ENCODE measurements at places on chromosomes 5 and 9. TPM values are rescaled to one million over a fixed set of nuclear protein-coding genes. Genes with fewer than 3 reads are reported as not detected.

- no peak for DNase-seq
Observed at GRCh38 chr9:31500422-31500821, 884.0 kb upstream of the ACO1 start.

DNA sequence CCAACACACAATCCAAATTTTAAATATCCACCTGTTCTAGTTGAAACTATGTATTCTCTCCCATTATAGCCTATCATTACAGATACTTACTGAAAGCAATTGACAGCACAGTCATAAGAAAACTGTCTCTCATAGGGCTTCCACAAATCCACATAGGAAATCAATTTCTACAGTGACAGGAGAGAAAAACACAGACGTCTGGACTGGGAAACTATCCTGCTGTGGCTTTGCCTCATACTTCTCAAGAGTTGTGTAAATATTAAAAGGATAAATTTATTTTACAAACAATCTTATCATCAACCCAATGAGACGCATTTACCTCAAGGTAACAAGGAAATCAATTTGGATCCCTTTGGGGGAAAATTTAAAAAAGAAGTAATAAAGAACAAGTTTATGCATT is 517.5 kb downstream of the EFNA5 start:
- no peak for DNase-seq

- DNase-seq: no peak
Observed at GRCh38 chr5:37662789-37663485, 176.9 kb downstream of the GDNF start.

- no peak for DNase-seq
Observed at GRCh38 chr9:119810645-119811429, 441.6 kb upstream of the BRINP1 start.

- peak; percentile 54 for DNase-seq
Observed at GRCh38 chr5:68418201-68418600, 202.6 kb downstream of the PIK3R1 start.

DNA sequence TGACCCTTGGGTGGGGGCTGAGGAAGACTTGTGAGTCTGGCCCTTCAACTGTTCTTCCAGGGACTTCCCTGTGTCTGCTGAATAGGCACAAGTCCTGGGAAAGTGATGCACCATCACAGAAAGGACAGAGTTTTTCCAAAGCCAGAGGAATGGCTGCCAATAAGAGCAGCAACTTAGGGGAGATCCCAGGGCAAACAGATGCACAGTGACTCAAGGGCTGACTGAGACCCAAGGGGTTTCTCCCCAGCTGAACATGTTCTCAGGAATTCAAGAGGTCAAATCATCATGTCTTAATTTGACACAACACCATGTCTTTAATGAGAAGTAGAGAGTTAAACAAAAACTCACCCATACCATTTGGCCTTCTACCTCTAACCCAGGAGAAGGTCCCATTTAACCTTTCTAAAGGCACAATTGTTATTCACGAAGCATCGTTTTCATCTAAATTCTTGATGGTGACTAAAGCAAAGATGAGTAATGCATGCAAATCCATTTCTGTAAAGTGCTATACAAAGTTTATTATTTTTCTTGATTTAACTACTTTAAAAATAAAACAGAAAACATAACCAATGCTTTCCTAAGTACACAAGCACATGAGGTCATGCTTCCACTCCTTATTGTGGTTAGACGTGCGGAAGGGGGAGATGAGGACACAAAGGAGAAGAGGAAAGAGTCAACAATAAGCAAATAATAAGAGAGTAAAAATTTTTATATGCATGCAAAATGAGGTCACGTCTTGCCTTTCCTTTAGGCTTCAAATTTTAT is 324.1 kb downstream of the PLK2 start:
- no peak for DNase-seq

DNA sequence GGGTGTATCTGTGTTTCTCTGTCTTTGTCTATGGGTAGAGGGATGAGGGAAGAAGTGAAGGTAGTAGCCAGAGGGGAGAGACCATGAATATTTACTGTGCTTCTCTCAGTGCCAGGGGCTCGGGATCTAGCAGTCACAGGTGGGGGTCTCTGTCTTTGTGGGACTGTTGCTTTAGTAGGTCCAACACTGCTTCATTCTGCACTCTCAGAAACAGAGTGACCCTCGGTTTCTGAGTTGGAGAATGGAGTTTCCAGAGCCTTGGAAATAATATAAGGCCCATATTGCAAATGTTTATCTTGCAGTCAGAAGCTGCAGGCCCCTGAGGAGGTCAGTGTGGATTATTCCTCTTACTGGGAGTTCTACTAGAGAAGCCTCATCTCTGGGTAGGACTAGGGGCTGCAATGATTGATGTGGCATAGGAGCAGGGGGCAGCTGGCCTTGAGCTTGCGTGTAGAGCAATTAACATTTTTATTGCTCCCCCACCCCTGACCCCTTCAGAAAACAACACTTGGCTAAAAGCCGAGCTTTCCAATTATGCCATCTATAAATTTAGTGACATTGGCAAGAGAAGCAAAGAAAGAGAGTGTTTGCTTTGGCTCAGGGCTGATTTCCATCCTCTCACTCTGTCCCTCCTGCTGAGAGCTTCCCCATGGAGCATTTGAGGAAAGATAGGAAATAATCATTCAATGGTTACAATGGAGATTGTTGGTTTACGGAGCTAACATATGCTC is 55.0 kb upstream of the TRPC7 start:
- DNase-seq: no peak

Gene MAMDC2
- total RNA-seq: 59.4 TPM

Gene C9
- not detected for total RNA-seq

Gene IER5L
- 74.3 TPM for total RNA-seq

DNA sequence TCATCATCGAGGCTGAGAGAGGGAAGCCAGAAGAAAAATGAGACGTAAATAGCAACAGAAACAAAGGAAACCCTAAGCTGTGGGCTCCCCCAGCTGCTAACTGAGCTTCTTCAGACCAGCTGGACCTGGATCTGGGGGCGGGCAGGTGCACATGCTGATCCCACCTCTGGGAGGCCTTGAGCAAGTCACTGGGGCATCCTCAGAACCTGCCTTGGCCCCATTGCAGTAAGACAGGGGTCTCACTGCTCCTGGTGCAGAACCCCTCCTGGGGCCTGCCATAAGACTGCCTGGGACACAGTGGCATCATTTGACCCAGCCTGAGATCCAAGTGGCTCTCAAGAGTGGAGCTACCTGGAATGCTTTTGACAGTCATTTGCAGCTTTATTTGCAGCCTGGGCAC is 77.4 kb downstream of the PHF2 start:
- DNase-seq: no peak

Gene SHISAL2B
- total RNA-seq: not detected

GRCh38 chr9:115071176-115071575 is 46.8 kb downstream of the TNC start:
- no peak for DNase-seq

DNA sequence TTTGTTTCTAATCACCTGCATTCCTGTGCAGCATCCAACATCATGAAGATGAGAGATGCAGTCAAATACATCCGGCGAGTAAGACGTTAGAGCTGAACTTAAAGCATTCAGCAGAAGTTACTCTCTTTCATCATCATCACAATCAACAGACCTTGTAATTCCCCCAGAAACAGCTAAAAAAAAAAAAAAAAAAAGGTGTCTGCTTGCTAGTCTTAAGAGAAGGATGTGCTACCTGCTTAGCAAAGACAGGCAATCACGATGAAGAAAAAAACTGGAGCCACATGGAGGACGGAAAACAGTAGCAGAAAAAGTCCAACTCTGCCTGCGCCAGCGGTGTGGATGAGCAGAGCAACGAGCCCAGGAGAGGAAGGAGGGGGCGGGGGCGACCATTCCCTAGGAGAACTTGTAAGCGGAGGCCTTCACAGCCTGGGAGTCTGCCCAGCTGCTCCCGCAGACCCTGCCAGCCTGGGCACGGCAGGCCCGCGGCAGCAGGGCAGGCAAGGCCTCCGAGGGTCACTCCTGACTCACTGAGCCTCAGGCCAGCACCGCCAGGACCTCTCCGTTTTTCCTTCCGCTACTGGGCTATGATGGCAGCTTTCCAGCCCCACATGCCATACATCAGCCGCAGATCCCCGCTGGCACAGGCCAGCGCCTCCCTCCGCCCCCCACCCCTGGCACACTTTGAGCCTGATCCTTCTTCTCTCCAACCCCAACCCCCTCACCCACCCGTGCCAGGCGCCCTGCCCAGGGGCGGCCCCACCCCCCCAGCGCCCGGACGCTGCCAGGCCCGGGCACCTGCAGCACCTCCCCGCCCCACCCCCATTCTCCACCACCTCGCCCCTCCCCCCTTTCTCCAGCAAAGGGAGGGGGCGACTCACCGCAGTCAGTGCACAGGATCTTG is 1.4 kb downstream of the NRG2 start:
- DNase-seq: peak; percentile 79

DNA sequence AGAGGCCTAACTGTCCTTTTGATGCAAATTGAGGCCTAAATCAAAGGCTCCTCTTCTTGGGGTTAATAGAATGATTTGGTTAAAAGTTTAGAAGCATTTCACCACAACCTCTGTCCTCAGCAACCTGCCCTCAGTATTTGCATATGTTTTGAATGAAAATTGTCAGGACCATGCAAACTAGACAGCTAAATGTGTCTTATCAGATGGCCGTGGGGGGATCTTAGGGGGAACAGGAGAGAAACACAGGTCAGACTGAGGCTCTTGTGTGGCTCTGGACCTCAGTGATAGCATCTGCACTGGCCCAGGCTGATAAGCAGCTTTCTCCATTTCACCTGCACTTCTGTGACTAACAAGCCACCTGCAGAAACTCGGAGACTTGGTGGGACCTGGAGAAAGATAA is 49.0 kb downstream of the FOXI1 start:
- no peak for DNase-seq

Gene ZNF454
- total RNA-seq: 5.9 TPM

- DNase-seq: no peak
Observed at GRCh38 chr5:171659896-171660295, 125.7 kb upstream of the SMIM23 start.

DNA sequence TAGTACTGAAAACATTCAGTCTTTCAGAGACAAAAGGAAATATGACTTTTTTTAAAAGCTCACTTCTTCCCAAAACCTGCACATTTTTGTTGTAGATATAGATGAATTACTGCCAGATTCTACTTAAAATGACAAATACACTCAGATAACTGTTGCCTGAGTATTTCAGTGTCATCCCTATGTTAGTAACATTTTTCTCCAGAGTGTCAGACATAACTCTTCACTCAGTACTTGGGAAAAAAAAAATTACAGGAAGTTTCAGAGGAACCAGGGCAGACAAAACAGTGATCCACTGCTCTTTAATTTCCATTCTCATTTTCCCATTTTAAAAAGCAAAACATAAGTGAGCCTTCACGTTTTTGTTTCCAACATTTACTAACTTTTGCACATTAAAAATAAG is 79.3 kb upstream of the ITGA1 start:
- DNase-seq: no peak

- no peak for DNase-seq
Observed at GRCh38 chr5:87389296-87390034, 23.3 kb downstream of the CCNH start.

All from ovary (tissue), 10 donors.